ENCODE measurements at places on chromosomes 2 and 18. TPM values are rescaled to one million over a fixed set of nuclear protein-coding genes. Genes with fewer than 3 reads are reported as not detected.

CBLN2 gene
- 1.1 TPM for total RNA-seq

GRCh38 chr2:56624181-56624580 is 440.4 kb downstream of the CCDC85A start:
- DNase-seq, result no peak

DNA sequence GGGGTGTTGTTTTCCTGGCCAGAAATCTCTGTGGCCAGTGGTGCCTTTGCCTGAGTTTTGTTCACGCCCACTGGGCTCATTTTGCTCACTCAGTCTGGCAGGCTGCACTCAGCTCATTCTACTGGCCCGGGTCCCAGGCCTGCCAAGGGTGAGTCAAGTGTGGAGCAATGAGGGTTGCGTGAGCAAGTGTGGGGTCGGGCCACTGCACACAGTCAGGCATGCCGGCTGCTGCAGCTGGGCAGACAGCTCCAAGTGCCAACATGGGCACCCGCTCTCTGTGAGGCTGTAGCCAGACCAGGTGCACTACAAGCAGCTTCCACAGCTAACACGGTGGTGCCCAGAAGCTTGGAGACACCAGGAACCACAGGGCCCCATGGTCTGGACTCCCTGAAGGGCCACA is 801.1 kb upstream of the RAB6C start:
- no peak for DNase-seq

DNA sequence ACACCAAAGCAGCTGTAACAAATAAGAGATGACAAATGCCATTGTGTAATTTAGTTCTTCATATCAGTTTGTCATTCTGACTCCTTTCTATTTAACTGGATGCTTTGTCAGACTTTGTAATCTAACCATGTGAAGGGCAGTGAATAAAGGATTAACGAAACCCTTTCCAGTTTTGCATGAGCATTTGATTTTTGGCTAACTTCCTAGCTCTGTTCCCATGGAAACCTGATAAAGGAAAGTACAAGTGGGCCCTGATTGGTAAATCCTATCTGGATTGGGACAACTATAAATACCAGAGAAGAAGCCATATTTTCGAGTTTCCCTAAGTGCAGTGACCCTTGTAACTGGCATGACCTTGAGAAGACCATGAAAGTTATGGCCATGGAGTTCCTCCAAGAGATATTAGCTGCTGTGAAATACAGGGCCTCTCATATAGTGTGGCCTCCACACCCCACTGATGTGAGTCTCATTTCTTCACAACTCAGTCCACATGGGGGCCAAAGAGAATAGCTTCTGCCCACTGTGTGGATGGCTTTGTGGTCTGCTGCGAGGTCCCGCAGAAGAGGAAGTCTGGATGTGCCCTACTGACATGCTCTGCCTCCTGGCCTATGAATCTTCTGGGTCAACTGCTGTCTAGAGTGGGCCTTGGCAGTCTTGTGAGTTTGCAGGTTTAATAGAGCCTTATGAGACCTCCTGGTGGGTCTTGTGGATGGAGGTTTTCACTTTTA is 38.2 kb upstream of the CYP1B1 start:
- no peak for DNase-seq

DNA sequence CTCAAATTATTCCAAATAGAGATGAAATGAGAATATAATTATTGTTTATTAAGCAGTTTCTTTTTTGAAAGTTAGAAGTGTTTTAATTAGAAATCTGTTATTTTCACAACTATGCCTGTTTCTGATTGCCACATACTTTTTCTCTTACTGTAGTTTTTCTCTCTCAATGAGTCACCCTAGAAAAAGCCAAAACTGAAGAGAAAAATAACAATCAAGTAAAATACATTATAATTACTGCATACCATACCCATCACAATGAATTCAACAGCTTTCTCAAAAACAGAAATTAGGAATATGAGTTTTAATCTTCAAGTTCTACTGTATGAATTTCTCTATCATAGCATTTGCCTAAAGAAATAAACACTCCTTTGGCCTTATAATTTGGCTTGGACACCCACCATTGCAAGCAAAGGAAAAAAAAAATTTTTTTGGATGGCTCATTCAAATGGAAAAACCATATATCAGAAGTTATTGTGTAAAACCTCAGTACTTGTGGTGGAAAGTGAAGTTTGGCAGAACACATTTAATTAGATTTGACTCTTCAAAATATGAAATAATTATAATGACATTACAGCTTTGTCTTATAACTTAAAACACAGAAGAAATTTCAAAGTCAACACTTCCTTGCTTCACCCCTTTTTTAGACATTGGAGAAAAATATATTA is 138.5 kb downstream of the DYM start:
- no peak for DNase-seq

DNA sequence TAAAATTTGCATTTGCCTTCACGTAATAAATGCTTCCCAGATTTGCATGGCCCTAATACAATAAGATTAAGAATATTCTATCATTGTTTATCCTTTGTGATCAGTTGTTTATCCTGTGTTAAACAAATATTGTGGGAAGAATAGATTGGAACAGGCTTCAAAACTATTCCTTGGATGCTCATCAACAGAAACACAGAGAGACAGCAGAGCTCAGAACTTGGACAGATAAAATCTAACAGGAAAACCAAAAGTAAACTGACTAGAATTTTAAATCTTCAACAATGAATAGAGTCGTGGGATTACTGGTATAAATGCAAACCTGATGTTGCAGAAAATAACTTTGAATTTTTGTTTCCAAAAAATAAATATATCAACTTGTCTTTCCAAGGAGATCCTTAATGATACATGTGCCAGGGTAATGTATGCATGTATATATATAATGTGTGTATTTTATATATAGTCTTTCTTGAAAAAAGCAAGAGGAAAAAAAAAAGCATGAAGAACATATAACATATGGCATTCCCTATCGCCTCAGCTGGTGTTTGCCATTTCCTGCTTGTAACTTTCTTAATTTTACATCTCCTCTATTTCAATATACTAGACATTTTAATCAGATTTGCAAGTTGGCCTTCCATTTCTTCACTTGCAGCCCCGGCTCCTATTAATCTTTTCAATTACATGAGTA is 59.9 kb upstream of the TANK start:
- DNase-seq, result no peak

- peak; percentile 96 for DNase-seq
Observed at GRCh38 chr2:46847185-46847710, 68.4 kb downstream of the MCFD2 start.

DNA sequence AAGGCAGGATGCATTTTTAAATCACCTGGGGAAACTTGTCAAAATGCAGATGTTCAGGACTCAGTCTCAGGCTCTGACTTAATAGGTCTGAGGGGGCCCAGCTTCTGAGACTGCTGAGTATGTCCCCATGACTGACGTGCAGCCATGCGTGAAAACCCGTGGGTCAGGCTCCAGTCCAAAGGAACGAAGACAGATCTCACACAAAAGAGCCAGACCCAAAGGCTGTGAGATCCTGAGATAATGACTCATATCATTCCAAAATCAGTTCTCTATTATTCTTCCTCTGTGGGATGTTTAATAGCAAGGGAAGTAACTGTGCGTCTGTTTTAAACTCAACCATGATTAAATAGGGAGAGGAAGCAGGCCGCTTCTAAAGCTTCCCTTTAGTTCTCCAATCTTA is 107.4 kb upstream of the ACAA2 start:
- no peak for DNase-seq

FAP gene
- 0.78 TPM for total RNA-seq

GRCh38 chr18:66662632-66663031 is 58.7 kb upstream of the CDH19 start:
- no peak for DNase-seq

ITPRIPL1 gene
- total RNA-seq, result 0.58 TPM

DNA sequence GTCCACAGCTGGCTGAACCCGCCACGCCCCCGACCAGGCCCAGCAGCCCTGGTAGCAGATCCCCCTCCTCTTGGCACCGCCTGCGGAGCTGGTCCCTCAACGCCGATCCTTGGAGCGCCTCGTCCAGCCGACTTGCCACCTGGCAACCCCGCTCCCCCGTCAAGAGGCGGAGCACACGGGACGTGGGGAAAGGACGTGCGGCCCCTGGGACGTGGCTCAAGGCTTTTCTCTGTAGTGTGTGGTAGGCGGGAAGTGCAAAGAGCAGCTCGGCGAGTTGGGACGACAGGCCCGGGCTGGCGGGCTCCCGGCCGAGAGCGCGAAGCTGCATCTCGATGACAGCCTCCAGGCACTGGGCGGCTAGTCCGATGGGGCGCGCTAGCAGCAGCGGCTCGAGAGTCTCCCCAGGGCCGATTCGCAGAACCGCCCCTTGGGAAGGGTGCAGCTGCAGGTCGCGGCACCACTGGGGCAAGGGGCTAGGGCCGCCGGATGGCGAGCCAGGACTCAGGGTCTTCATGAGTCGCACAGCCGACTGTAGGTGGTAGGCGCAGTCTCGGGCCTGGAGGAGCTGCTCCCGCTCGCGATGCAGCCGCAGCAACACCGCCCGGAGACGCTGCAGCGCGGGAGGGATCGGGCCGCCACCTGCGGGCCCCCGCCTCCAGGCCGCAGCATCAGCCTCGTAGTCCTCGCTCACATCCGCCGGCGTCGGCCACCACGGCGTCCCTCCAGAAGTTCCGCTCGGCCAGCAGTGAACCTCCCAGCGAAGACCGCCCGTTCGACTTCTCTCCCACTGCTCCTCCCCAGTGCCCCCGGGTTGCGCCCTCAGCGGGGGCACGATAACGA is 617 bp downstream of the CCDC142 start:
- DNase-seq, result no peak

DNA sequence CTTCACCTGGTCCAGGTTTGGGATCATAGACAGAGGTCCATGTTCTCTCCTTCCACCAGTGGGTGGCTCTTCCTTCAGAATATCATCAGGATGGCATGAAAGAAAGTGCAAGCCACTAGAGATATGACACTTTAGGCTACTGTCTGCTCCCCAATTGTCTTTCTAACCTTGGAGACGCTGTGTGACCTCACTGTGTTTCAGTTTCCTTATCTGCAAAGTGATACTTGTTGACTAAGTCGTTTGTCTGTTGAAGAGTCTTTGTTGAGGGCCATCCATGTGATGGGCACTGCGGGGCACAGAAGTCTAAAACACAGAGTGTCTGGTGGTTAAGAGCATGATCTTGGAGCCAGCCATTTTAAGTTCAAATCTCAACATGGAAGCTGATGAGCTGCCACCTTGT is 259.9 kb upstream of the THSD7B start:
- DNase-seq, result no peak

GRCh38 chr2:147479358-147479757 is 365.5 kb upstream of the ACVR2A start:
- no peak for DNase-seq

DNA sequence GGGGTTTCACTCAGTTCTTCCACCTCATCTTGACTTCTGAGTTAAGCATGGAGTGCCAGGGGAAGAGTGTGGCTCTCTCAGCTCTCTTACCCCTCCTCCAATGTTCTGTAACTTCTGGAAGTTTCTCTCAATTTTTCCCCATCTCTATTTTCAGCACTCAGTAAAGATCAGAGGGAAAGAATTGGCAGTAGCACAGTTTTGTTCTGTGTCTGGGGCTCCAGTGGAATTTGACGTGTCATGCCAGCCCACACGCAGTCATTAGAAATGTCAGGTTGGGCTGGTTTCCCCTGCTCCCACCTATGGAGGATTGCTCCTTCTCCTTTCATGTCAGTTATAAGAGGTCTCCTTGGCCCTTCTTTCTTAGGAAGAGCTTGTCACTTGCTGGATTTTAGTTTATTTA is 104.6 kb upstream of the COL3A1 start:
- DNase-seq, result no peak

TUBA4B gene
- not detected for total RNA-seq

GCG gene
- total RNA-seq, result 55.2 TPM

DNA sequence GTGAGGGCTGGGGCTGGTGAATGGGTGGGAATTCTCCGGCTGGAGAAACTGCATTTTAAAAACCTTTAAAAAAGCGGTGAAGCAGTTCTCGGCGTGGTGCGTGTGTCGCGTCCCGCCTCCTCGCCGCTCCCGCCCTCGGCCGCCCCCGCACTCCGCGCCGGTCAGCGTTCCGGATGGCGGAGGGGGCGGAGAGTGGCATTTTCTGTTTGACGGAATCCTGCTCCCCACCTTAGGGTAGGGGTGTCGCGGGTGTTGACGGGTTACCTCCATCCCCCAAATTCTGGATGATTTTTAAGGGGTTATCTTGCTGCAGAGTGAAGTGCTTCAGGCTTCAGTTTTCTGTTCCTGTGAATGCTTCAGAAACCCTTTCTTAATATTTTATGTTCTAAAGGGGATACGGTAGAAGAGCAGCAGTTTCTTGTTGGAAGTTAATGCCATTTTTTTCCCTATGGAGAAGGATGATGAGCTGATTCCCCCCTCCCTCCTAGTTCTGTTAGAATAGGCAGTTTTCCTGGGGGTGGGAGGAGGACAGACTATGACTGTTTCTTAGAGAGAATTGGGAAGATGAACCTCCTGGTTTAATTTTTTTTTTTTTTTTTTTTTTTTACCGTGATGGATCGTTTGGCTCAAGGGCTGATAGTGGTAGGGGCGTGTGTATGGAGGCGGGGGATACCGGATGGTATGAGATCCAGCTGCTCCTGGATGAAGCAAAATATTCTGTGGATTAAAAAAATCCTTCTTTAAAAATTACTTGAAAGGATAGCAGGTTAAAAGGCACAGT is 756 bp downstream of the ABI2 start:
- DNase-seq, result peak; percentile 40

DSG2 gene
- total RNA-seq, result 330 TPM

DNA sequence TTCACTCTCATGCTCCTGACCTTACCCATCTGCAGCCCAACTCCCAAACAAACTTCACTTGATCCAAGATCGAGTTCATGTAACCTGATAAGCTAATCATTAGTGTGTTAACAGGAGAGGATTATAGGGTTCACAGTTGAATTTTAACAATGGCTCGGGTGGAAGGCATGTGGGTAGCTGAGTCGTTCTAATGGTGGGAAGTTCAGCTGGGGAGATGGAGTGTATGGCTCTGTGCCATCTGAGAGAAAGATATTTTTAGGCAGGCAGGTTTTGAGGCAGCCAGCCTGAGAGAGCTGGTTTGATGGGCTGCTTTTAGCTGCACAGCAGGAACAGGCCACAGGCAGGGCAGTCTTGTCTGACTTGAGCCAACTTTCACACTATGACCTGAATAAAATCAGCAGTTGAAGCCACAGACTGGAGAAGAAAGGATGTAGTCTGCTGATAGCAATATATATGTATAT is 17.7 kb upstream of the NFE2L2 start:
- no peak for DNase-seq

LGALSL gene
- 43.6 TPM for total RNA-seq

DNA sequence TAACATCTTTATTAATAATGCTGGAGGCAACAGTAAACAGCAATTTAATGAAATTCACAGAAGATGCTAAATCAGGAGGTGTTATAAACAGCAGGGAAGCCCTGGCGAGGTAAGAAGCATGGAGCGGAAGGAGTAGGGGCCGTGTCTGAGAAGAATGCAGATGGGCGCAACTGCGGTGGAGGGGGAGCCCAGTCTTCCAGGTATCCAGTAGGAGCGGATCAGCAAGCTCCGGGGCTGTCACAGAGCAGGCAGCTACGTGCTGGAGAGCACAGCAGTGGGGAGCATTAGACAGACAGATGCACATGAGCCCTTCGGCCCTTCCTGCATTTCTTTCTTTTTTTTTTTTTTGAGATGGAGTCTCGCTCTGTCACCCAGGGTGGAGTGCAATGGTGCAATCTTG is 82.3 kb downstream of the SH3RF3 start:
- no peak for DNase-seq

GRCh38 chr18:32469190-32469651 is 1.5 kb downstream of the GAREM1 start:
- peak; percentile 40 for DNase-seq

GRCh38 chr2:239726091-239726591 is 299.0 kb downstream of the NDUFA10 start:
- no peak for DNase-seq

TTC31 gene
- 29.7 TPM for total RNA-seq

Measured in left colon (tissue), 2 donors.